ENCODE measurements at places on chromosomes 5 and 9. TPM values are rescaled to one million over a fixed set of nuclear protein-coding genes. Genes with fewer than 3 reads are reported as not detected.

The PRR7 gene
- 26.0 TPM for total RNA-seq

The OTULINL gene
- total RNA-seq: 0.06 TPM

The SIT1 gene
- not detected for total RNA-seq

The RNF14 gene
- total RNA-seq: 46.1 TPM

The CTXN3 gene
- not detected for total RNA-seq

The RAD23B gene
- total RNA-seq: 85.6 TPM

The PRR16 gene
- 29.0 TPM for total RNA-seq

The N4BP3 gene
- 1.4 TPM for total RNA-seq

The SPATA31C1 gene
- not detected for total RNA-seq

The FOXD4L6 gene
- not detected for total RNA-seq

The ABITRAM gene
- 11.7 TPM for total RNA-seq

The ACSL6 gene
- total RNA-seq: not detected

The IL4 gene
- total RNA-seq: not detected

The PRDM9 gene
- not detected for total RNA-seq

The EIF4E1B gene
- not detected for total RNA-seq

The TRIM7 gene
- 0.29 TPM for total RNA-seq

The FOXD4L5 gene
- 0.37 TPM for total RNA-seq

The TMOD1 gene
- 0.39 TPM for total RNA-seq

The STC2 gene
- 161 TPM for total RNA-seq

The SPINK4 gene
- not detected for total RNA-seq

The AFF4 gene
- 49.5 TPM for total RNA-seq

The IL9 gene
- total RNA-seq: not detected
